ENCODE measurements at places on chromosomes 3 and 15.

- DNase-seq, result no peak
These were observed 228.0 kb downstream of the MBNL1 start for GRCh38 chr3:152496716-152497115.

- DNase-seq, result no peak
These were observed 30.4 kb upstream of the TM4SF1 start for GRCh38 chr3:149407898-149408297.

DNA sequence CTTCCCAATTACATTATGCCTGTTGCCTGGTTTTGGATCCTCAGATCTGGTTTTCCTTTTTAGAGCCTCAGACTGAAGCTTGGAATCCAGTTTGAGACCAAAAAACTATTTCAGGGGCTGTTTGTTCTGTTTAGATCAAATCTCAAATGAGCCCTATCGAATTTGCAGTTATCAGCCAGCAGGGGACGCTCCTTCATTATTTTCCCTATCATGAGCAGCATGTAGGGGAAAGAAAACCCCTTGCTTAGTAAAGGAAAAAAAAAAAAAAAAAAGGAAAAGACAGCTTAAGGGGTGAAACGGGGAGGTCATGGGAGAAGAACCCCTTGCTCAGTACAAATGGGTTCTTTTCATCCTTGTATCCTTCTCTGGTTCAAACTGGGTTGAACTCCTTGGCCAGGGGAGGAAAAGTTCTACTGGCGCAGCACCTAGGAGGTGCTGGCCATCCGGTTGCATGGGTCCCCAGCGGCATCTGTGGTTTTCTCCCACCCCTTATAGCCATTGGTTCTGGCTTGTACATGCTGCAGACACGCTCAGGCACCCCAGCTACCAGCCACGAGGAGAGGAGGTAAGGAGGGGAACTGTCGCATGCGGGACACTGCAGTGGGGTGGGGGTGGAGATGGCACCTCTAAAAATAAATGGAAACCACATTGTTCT is 1375.1 kb upstream of the ALCAM start:
- peak; percentile 56 for DNase-seq

- no peak for DNase-seq
These were observed 86.0 kb downstream of the LRIG1 start for GRCh38 chr3:66414846-66415245.

- DNase-seq, result no peak
These were observed 3.5 kb upstream of the RNU5B-1 start for GRCh38 chr15:65300924-65301441.

DNA sequence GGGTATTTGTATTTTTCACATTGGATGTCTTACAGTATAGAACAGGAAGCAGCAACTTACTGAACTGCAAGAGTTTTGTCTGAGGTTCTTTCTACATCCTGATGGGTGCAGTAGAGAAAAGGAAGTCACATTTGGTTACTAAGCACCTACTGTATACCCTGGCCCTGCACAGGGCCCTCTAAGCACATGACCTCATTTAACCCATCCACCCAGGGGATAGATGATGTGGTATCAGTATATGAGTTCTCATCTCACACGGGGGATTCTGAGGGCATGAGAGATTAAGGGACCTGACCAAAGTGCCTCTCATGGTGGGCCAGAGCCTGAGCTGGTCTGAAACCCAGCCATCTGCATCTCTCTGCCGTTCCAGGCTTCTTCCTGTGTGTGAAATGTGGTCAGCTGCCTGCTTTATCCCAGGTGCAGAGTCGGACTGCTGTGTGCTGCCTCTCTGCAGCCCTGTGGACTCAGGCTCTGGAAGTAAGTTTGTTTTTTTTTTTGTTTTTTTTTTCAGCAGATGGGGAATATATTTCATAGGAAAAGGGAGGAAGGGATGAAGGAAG is 17.9 kb downstream of the SLC6A11 start:
- DNase-seq, result no peak

DNA sequence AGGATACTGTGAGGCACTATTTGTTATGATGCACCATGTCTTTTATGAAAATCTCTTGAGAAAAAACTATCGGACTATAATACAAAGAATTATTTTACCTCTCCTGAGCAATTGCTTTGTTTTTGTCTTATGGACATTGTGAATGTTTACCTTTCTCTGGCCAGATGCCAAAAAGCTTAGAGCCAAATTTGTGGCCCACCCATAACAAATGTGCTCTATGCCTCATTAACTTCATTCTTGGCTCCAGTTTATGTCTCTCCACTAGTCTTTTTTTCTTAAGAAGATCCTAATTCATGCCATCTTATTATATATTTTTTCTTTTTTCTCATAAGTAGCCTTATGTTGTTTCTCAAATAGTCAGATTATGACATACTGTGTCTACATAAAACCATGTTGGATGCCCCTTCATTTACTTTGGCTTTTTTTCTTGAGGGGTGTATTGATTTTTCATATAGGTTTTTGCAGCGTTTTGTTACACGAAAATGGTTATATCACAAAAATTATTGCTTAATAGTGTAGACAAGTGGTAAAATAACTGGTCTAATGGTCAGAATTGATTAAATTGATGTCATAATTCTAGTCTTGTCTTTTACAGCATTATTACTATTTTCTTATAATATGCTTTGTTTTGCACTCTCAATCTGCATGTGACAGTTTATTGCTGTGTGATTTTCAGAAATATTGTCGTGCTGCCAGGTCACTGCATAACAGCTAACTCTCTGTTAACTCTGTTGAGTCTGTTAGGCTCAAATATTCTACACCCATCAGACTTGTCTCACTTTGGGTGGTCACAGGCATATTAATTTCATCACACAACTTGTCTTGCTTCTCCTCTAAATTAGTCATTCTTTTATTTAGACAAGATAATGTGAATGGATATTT is 18.2 kb downstream of the SENP8 start:
- peak; percentile 32 for DNase-seq

DNA sequence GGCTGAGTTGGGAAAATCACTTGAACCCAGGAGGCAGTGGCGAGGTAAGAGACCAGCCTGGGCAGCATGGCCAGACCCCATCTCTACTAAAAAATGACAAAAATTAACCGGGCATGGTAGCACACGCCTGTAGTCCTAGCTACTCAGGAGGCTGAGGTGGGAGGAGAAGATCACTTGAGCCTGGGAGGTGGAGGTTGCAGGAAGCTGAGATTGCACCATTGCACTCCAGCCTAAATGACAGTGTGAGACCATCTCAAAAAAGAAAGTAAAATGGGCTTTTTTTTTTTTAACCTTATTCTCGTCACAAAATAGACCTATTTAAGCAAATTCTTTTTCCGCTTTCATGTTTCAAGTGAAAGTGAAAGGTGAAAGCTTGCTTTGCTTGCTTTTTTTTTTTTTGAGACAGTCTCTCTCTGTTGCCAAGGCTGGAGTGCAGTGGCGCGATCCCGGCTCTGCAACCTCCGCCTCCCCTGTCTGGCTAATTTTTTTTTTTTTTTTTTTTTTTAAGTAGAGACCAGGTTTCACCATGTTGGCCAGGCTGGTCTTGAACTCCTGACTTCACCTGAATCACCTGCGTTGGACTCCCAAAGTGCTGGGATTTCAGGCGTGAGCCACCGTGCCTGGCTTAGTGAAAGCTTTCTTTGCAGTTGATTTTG is 3.6 kb downstream of the PDIA3 start:
- DNase-seq, result no peak

DNA sequence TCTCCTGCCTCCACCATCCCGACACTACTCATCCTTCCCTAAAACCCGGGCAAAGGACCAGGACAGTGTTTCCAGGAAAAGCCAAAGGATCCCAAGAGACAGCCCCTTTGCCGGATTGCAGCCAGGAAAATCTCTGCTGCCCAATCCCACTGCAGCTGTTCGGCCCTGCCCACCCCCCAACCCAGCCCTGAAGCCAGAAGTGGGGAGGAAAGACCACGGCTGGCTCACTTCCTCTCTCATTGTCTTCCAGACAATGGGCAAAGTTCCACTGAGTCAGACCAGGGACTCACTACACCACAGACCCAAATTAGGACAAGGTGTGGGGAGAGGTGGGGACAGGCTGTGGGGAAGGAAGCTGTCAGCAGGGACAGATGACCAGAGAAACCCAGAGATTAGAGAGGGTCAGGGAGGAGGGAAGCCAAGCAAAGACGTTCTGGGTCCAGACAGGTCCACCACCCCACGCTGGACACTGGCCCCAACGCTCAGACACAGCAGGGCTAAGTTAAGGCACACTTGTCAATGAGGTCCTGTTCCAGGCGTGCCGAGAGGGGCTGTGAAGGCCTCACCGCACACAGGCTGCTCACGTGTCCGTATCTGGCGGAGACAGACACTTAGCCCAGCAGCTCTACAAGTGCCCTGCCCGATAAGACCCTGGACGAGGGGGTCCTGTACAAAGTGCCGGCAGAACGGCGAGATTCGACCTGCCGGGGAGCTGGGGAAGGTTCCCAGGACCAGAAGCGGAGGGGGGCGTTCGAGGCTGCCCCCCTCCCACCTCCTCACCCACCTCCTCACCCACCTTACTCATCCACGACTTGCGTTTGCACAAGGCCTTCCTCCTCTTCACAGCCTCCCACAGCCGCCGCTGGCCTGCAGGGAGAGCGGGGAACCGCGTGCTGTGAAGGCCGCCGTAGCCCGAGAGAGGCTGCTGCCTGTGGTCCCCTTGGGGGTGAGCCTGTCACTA is 21.9 kb downstream of the TNK2 start:
- no peak for DNase-seq

- DNase-seq, result no peak
These were observed 6.9 kb upstream of the PLSCR2 start for GRCh38 chr3:146476094-146476740.

DNA sequence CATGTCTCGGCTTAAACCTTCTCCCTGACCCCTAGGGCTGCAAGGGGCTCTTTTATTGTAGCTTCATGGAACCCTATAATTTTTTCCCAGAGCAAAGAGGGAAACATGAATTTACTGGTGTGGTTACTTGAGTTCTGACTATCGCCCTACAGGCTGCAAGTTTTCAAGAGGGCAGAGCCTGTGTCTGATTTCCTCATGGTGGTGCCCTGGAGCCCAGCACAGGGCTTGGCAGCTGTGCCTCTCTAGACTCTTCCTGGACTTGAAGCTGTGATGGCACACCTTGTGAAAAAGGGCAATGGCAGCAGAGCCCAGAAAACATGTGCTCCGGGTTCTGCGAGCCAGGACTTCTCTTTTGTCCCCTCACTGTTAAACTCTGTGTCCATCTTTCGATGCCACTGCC is 34.2 kb upstream of the TF start:
- no peak for DNase-seq

- DNase-seq, result no peak
These were observed 12.8 kb downstream of the SH3BP5 start for GRCh38 chr3:15319575-15319974.

DNA sequence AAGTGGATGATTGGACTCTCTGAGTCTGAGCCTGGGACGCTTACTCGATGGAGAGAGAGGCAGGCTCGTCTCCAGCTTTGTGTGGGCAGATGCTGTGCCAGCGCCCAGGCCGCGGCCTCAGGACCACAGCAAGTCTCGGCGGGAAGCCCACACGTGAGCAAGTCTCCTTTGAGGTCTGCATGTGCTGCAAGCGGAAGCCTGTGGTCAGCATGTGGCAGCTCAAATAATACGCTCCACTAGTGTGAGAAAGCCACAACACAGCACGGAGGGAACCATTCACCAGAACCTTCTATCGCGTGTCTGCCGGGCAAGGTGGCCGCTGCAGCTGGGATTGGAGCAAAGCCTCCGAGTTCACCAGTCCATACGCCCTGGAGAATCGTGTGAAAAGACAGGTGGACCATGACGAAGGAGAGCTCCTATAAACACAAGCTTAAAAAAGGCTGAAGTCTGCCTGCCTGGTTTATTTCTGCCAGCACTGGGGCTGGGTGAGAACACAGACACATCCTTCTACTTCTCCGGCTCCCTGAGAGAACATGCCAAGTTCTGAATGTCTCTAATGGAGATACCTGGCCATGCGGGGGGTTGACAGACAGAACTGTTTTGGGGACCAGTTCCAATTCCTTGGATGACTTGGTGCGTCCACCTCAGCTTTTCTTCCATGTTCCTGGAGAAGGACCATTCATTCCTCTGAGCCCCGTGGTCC is 82.0 kb upstream of the LRIG1 start:
- DNase-seq, result peak; percentile 46

DNA sequence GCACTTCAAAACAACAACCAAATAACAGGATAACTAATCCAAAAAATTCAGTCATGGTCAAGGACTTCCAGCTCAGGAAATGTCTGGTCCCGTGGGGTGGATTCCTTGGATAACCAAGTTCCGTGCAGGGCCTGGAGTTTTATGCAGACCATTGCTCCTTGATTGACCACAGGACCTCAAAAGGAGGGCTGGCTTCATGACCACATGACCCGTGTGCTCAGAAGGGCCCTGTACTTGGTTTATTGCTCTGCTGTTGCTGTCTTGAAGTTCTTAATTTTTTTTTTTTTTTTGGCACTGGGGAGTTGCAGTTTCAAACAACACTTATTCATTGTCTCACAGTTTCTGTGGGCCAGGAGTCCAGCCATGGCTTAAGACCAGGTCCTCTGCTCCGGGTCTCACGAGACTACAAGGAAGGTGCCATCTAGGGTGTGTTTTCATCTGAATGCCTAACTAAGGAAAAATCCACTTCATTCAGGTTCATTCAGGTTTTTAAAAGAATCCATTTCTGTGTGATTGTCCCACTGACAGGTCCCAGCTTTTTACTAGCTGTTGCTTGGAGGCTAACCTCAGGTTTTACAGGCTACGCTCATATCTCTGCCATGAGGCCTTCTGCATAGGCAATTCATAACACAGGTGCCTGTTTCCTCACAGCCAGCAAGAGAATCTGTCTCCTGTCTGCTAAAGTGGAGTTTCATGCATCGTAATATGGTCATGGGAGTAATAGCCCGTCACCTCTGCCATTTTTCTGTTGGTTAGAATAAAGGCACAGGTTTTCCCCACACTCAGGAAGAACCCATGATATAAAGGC is 65.3 kb downstream of the FLNB start:
- DNase-seq, result no peak

DNA sequence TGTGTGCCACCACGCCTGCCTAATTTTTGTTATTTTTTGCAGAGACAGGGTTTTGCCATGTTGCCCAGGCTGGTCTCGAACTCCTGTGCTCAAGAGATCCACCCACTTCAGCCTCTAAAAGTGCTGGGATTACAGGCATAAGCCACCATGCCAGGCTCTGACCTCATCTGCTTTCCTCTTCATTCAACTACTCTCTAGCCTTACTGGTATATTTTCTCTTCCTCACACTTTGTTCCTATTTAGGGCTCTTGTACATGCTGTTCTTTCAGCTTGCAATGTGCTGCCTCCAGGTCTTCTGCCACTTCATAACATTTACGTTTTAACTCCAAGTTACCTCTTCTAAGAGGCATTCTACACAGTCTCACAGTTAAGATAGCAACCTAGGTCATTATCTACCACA is 34.9 kb downstream of the PIK3CB start:
- DNase-seq, result no peak

GRCh38 chr3:194129581-194130133 is 6.3 kb upstream of the HES1 start:
- DNase-seq, result no peak

DNA sequence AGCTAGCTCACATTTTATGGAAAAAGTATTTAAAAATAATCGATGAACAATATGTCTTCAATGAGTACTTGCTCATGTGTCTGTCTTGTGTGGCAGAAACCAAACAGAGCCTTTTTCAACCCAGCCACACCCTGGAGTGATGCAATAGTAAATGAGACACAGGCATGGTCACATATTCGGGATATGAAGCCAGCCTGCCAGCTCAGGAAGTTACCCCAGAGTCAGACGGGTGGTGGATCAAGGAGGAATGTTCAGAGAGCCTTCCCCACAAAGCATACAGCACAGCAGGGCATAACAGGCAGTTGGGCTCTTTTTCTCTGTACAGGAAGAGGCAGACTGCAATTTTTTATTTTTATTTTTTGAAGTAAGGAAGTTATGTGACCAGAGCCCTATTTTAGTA is 27.3 kb downstream of the LARP6 start:
- DNase-seq, result no peak

Data from NCI-H82 (cell line).